NCI-H1694 treated with DMSO at 0.1 percent for 48 hours (cell line): ENCODE measurements at places on chromosomes 5 and 9.

GRCh38 chr5:127333483-127333882, 42.9 kb downstream of the MEGF10 start:
- DNase-seq: no peak

- DNase-seq: no peak
Observed at GRCh38 chr5:21125238-21125983, 1137.4 kb upstream of the CDH18 start.

DNA sequence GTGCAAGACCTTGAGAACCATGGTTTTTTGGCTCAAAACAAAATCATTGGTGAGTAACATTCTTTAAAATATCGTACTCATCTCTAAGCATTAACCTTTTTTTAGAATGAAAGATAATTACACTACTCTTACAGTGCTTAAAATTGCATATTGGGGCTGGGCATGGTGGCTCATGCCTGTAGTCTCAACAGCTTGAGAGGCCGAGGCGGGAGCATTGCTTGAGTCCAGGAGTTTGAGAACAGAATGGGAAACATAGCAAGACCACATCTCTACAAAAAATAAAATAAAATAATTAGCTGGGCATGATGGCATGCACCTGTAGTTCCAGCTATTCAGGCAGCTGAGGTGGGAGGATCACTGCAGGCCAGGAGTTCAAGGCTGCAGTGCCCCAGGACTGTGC, 2.9 kb upstream of the RECK start:
- DNase-seq: no peak

- DNase-seq: no peak
Observed at GRCh38 chr9:84621811-84622210, 47.7 kb upstream of the NTRK2 start.

GRCh38 chr5:74391410-74391809, 249.1 kb downstream of the ENC1 start:
- no peak for DNase-seq

GRCh38 chr9:123011878-123012528, 21.5 kb upstream of the GPR21 start:
- no peak for DNase-seq

DNA sequence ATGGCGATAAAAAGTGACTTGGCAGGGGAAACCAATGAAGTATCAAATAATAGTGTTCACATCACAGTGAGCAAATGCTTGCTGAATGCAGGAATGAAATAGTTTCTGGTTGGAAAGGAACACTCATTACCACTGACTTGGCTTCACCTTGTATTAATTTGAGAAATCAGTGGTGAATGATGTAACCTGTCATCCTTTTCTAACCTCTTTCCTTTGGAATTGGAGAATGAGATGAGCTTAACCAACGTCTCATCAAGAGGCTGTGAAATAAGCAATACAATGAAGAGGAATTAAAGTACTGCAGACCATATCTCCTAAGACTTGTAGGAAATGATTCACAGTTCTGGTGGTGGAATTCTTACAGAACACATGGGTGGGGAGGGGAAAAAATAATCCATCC, 192.2 kb downstream of the DMAC1 start:
- no peak for DNase-seq

DNA sequence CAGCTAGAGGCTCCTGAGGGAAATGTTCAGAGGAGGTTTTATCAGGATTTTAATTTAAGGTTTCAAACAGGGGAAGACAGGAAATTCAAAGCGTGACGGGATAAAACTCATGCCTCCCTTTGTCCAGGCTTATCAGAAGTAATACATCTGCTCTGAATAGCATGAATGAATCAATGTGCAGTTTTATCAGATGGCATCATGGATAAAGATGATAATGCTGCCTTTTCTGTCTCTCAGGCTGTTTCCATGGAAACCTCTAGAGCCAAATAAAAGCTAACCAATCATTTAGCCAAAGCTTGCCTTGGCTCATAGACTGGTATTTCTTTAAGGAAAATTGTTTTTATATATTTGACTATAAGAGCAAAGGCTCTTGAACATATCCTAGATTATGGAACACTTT, 16.4 kb downstream of the MFAP3 start:
- DNase-seq: no peak

DNA sequence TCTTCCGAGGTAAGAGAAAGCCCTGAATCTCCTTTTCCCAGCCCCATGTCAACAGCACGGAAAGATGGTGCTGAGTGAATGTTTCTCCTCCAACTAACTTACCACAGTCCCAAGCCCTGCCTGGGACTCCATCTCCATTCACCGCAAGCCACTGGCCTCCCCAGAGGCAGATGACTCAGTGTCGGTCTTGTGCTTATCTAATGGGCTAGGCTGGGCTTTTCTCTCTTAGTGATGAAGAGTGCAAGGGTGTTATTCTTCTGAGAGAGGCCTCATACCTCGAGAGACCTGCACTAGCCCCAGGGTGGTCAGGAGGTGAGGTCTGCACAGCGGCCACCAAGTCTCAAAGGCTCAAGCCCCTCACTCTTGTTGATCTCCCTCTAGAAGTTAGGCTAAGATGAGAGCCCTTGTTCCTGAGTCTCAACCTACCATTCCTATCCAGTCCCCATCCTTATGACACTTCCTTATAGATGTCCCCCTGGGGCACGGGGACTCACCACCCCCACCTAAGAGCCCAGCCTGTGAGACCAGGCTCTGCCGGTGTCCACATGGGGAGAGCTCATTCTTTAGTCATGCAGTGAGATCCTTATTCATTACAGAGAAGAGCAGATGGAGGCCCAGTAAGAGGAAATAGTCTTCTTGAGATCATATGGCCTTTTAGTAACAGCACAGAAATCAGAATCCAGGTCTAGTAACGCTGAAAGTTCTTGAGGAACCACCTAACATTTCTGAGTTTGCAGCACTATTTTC, 127.0 kb downstream of the SAXO1 start:
- no peak for DNase-seq

GRCh38 chr9:11192993-11193392, 580.2 kb upstream of the PTPRD start:
- DNase-seq: no peak

DNA sequence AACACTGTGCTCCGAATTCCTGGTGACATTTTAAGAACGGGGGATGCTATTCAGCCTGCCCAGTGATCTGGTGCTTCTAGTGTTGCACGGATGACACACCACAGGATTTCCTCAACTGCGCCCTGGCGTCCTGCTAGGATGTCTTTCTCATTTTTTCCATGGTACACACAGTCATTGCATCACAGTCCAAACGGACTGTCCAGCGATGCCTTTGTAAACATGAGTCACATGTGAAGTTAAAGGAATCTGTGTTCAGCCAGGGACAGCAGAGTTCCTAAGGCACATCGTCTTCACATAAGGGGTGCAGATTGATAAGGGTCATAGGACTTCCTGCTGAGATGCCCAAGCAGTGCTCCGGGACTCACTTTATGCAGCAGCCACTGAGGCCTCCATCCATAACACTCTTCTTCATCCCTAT, 9.3 kb upstream of the PTPN3 start:
- DNase-seq: no peak

DNA sequence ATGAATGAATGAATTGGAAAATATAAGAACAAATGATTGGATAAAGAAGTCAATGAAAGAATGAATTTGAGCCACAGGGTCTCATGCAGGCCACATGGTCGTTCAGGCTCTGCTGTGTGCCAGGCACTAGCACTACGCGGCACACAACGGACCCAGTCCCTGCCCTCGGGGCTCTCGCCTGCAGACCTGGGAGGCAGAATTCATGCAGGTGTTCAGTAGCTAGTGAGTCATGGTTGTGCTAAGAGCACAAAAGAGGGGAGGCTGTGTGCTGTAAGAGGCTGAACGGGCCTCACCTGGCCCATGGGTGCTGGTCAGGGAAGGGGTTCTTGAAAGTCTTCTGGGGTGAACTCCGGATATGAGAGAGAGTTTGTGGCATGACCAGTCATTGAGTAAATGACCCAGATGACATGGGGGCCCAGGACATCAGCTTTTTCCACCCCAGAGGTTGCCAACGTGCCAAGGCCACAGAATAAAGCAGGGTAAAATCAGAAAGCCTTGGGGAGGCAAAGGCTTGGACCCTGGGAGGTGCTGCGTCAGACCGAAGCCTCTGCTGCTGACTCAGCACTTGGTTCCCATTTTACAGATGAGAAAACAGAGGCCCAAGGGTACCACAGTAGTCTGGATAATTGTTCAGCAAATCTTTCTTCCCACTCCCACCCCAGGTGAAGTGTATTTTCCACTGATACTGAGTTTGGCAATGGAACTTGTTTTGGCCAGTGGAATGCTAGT, 264.3 kb upstream of the MVB12B start:
- no peak for DNase-seq

GRCh38 chr9:351916-352315, 137.3 kb downstream of the DOCK8 start:
- DNase-seq: no peak

DNA sequence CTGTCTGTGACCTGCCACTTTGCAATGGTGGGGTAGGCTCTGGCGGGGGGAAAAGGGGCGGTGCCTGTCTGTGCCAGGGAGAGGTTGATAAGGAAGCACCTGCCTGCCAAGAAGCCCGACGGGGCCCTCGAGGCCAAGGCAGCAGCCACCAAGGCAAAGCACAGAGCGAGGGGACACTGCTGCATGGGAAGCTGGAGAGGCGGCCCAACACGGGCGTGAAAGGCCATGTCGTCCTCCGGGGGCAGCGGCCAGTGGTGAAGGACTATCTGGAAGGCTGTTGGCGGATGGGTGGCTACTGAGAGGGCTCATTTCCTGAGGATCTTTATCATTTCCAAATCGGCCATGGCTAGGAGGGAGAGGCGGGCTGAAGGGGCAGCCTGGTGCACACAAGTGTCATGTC, 66.4 kb downstream of the OTULIN start:
- DNase-seq: no peak

- no peak for DNase-seq
Observed at GRCh38 chr5:21574961-21575360, 1278.2 kb downstream of the CDH12 start.

DNA sequence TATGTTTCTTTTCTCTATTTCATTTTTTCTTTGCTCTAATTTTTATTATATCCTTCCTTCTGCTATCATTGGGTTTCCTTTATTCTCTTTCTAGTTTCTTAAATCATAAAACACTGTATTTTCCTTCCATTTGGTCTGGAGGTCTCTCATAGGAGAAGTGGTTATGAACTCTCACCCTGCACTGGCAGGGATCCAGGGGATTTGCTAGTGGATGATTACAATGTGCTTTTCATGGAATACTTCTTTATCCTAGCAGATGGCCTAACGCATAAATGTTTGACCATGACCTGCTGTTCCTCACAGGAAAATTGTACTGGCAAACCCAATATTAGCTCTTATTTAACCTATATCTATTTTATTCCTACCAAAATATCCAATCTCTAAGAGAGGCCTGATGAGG, 31.5 kb upstream of the SGCD start:
- peak; percentile 28 for DNase-seq
